ENCODE measurements at places on chromosomes 5 and 9.

DNA sequence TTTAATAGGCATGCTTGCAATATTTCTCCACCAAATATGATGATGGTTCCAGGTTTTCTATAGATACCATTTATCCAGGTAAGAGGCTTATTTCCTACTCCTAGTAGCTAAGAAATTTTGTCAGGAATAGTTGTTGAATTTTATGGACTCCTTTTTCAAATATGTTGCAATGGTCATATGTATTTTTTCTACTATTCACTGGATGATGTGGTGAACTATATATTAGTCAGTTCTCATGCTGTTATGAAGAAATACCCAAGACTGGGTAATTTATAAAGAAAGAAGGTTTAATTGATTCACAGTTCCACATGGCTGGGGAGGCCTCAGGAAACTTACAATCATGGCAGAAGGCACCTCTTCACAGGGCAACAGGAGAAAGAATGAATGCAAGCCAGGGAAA, 141.1 kb upstream of the NR3C1 start:
- no peak for DNase-seq

GRCh38 chr9:72661401-72662135, 140.2 kb downstream of the TMC1 start:
- DNase-seq: no peak

DNA sequence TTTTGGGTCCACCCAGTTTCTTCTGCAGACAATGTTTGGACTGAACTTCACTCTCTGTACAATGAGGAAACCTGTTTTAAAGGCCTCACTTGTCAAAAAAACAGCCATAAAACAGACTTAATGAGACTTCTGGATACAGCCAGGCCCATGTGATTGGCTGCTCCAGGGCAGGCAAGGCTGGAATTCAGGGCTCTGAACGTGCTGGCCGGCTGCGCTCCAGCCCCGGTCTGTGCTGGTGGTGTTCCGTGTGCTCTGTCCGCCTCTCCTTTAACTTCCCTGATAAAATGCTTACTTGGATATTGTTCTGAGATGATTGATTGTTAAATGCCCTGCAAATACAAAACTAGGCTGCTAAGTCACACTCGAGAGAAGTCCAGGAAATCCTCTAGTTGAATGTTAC, 131.2 kb upstream of the KLF4 start:
- no peak for DNase-seq

DNA sequence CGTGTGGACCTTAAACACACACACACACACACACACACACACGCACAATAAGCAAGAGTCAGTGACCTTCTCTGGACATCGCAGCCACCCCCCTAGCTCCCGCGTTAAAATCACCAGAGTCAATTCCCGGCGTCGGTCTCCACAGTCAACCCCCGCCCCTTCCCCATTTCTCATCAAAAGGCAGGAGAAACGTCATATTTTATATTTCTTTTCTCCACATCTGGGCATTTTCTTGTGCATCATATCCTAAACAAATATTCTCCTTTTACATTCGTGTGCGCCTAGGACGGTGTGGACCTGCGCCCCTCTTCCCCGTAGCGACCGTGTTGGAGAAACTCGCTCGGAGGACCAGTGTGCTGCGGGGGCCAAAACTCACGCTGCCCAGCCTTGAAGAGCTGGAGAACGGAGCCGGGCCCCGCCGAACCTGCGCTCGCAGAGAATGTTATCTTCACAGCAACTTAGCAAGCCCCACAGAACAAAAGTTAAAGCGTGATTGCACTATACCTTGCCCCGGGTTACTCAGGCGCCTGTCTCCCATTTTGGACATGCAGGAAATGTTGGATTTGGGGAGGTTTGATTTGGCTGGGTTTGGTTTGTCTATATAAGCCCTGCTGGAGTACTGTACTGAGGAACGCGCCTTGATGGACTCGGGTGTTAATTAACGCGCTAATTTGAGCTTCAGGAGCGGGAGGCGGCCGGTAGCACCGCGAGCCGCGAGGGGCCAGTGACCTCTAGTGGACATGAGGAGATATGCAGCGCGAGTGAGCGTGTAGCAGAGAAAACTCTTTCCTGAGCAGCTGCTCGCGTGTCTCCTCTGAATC, 192.4 kb downstream of the MEF2C start:
- peak; percentile 58 for DNase-seq

DNA sequence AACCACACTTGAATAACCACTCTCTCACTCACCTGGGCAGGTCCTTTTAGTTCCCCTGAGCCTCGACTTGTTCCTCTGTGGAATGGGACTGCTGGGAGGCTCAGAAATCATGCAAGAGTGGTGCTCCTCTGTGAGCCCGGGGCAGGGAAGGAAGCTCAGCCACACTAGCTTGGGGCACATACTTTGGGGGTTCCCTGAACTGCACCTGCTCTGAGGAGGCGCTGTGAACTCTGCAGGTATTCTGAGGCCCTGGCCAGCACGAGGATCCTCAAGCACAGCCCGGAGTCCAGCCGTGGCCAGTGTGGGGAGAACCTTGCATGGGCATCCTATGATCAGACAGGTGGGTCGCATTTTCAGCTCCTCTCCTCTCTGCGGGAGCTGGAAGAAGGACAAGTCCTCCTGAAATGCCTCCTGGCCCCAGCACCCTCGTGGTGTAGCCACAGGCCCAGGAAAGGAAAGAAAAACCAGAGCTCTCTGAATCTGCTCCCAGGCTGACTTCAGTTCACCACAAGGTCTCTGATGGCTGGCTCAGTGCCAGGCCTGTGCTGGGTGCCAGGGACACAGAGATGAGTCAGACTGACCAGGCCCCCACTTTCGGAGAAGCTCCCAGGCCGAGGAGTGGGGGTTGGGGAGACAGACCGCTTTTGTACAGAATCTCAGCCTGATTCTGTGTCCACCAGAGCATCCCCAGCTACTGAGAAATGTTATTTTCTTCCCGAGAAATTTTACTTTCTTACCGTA, 11.9 kb downstream of the GLIPR2 start:
- DNase-seq: peak; percentile 80

- no peak for DNase-seq
Observed at GRCh38 chr5:121573721-121574382, 277.8 kb upstream of the FTMT start.

DNA sequence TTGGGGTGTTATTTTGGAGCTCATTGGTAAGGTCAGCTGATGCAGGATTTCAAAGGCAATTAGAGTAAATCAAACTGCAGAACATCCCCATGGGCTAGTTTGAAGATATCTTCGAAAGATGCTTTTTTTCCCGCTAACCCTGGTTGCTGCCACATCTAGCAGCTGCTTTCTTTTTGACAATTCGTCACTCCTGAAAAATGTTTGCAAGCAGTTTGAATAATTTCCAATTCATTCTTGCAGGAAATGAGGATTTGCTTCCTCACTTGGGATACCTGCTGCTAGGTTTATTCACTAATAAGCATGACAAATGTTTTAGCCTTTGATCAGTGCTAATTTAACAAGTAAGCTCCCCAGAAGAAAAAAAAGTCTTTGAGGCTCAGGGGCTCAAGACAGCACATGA, 649.6 kb upstream of the RORB start:
- no peak for DNase-seq

- no peak for DNase-seq
Observed at GRCh38 chr5:74622122-74622521, 18.4 kb downstream of the ENC1 start.
